ENCODE measurements at places on chromosomes 13 and 19.

- DNase-seq: no peak
Measured at GRCh38 chr13:102580552-102581169, 16.1 kb upstream of the TPP2 start.

DNA sequence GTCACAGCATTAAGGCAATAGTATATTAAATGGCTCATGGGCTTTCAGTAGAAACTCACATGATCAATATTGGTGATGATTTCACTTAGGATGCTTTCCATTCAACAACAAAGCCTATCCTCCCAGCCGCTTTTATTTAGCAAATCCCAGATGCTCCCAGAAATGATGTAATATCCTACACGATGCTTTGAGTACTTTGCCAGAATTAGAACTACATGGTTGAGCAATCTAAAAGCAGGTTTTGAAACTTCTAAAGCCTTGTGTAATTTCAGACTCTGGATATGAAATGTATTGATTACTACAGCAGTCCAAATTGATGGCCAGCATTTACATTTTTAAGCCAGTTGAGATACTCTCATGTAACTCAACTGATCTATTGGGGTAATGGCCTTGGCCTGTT lies 13.6 kb downstream of the DLEU7 start:
- peak; percentile 25 for DNase-seq

DNA sequence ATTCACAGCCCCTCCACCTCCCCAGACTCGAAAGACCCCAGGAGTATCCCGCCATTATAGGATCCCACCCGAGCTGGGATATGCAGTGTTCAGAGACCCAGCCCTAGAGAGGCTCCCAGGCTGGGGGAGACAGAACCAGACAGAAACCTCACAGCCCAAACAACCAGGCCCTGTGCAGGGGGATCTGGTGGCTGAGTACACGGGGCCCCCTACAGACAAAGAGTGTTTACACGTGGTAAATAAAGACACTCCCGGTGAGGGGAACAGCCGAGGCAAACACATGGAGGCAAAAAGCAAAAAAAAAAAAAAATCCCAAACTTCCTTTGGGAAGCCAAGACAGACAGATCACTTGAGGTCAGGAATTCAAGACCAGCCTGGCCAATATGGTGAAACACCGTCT lies 25.1 kb downstream of the TINCR start:
- DNase-seq: no peak

GRCh38 chr19:16921766-16922591 lies 33.2 kb downstream of the F2RL3 start:
- DNase-seq: no peak

GRCh38 chr19:36265064-36265463 lies 50.2 kb downstream of the ZNF146 start:
- no peak for DNase-seq

DNA sequence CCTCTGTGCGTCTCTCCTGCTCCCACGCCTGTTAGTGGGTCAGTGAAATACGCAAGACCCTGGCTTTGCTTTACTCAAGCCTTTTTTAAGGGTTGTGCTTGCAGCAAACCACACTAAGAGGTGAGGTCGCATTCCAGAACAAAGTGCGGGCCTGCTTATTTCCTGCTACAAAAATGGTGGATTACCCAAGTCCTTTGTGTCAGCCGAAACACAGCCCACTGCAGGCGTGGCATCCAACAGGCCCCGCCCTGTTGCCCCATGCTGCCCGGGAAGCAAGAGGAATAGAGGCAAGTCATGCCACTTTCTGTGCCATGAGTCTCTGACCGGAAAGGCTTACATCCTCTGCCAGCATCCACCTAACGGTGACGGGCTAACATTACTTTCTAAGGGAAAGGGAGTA lies 7.7 kb upstream of the IRS2 start:
- DNase-seq: no peak

- DNase-seq: no peak
Measured at GRCh38 chr19:916645-917322, 349 bp upstream of the KISS1R start.

- no peak for DNase-seq
Measured at GRCh38 chr13:38944219-38944618, 46.4 kb downstream of the STOML3 start.

GRCh38 chr13:32468502-32469142 lies 40.7 kb upstream of the N4BP2L1 start:
- no peak for DNase-seq

DNA sequence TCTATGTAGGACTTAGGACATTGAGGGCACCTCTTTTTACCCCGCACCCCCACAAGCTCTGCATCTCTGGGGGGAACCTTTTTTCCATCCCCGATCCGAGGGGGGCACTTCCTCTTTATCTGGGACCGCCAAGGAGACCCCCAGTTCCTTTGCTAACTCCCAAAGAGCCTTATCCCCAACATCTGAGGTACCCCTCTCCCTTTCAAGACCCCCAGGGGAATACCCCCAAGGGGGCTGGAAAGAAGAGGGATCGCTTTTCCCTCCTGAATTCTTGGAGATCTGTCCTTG lies 1.1 kb downstream of the TNFSF9 start:
- no peak for DNase-seq

GRCh38 chr13:114341003-114341777 lies 26.9 kb downstream of the CHAMP1 start:
- DNase-seq: no peak

GRCh38 chr19:53900191-53900860 lies 8.8 kb upstream of the CACNG7 start:
- DNase-seq: no peak

- no peak for DNase-seq
Measured at GRCh38 chr13:110154410-110154933, 152.5 kb downstream of the COL4A1 start.
